ENCODE measurements at places on chromosomes 16 and 17.

- DNase-seq = no peak
Observed at GRCh38 chr16:61665512-61665911, 370.7 kb downstream of the CDH8 start.

GRCh38 chr16:47731252-47731651 lies 270.1 kb downstream of the PHKB start:
- DNase-seq = no peak

DNA sequence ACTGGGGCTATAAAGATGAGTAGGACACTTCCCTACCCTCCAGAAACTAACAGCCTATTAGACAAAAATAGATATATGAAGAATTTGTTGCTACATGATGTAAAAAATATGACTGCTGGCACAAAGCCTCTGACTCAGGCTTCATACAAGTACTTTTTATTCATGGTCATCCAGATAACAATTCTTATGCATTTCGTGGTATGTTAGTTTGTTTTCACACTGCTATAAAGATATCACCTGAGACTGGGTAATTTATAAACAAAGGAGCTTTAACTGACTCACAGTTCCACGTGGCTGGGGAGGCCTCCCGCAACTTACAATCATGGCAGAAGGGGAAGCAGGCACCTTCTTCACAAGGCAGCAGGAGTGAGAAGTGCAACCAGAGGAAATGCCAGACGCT lies 112.5 kb upstream of the HLF start:
- DNase-seq = no peak

GRCh38 chr17:42535155-42536047 lies 640 bp upstream of the NAGLU start:
- DNase-seq = no peak

DNA sequence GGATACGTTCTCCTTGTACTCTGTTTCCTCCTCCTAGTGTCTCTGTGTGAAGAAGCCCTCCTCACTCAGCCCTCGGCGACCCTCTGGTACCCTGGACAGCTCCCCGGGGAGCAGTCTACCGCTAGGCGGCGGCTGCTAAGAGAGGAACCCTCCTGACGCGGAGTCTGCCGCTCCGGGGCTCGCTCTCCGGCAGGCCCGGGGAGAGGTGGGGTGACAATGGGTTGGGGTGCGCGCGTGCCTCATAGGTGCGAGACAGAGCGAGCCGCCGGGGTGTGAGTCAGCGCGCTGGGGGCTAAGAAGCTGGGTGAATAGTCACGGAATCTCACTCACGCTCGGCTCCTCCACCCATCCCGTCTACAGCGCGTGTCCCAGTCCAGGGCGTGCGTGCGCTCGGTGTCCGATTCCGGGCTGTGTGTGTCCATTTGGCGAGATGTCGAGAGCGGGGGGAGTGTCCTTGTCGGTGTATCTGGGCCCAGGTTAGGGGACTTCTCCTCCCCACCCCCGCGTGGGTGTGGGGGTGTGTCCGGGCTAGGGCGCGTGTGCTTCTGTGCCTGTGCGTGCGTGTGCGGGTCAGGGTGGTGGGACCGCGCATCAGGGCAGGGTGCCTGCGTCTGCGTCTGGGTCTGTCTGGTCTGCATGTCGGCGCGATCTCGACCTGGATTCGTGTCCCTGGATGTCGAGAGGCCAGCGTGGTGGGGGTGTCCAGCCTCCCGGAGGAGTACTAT lies 577 bp upstream of the HS3ST2 start:
- no peak for DNase-seq

DNA sequence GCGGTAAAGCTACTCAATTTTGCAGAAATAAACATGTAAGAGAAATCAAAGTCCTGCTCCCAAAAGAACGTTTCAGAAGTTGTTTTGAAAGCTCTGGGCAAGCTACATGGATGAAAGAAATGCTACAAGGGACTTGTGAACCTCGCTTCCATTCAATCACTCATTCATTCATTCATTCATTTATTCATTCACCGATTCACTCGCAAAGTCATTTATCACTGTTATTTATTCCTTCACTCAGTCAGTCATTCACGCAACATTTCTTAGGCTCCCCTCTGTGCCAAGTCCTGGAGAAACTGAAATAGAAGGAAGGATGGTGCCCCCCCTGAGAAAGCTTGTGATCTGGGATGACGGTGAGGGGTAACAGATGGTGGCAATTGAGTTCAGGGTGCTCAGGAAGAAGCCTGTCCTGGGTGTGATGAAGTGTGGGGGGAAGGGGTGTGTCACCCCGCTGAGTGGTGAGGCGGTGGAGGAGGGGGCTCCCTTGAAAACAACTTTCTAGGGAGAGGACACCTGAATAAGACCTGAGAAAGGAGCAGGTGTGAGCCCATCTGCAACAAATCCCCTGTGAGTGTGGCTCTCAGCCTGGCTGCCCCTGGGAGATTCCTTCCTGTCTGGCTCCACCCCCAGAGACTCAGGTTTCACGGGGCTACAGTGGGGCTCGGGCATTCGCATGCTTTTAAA lies 36.3 kb upstream of the PRSS54 start:
- no peak for DNase-seq

DNA sequence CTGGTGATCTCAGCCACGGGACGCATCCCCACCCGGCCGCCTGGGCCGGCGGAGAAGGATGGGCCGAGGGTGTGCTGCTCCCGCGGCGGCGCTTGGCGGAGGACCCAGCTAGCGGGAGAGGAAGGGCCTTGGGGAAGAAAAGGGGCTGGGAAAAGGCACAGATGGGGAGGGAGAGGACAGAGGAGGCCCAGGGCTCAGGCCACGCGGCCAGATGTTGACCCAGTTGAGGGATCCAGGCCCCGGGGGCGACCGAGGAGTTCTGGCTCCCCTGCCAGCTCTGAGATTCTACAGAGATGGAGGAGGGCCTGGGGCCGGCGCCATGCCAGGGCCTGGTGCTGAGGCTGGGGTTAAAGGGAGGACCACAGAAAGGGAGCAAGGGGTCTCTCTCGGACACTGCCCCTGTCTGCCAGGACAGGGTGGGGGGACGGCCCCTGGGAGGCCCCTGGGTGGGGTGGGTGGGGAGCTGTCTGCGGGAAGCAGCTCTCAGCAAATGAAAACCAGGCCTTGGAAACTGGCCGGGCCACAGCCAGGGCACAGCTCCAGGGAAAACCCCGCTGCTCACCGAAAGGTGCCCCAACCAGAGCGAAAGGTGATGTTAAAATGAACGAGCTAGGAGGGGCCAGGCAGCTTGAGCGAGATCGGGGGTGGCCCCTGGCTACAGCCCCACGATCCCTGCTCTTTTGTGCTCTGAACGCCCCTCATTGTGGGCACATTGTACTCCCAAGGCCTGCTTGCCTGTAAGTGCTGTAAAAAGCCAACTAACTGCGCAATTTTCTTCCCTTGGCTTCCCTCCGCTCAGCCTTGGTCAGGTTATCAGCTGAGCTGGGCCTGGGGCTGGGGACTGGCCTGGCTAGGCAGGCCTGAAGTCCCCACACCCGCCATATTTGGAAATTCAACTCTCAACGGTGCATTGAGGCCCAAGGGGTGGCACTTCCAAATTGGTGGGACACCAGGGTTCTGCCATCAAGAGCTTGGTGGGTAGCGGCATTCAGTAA lies 191.4 kb downstream of the ZNF423 start:
- DNase-seq = no peak

GRCh38 chr17:72924196-72924595 lies 168.3 kb downstream of the SLC39A11 start:
- DNase-seq = no peak

GRCh38 chr17:36602030-36602748 lies 806 bp downstream of the MRM1 start:
- DNase-seq = no peak

DNA sequence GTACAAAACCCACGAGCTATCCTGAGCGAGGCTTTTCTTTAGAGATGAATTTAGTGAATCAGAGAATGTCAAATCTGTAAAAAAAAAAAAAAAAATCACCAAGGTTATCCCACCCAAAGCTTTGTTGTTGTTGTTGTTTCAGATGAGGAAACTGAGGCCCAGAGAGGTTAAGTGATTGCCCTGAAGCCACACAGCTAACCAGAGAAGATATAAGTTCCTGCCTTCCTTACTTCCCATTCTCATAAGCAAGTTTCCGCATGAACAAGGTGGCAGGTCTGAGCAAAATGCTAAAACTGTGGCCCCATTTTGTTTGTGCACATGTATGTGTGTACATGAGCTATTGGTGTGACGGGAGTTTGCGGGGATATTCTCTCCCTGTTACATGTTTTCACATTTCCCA lies 352.1 kb upstream of the ZFHX3 start:
- no peak for DNase-seq

GRCh38 chr17:18069101-18069500 lies 18.6 kb upstream of the DRG2 start:
- no peak for DNase-seq

DNA sequence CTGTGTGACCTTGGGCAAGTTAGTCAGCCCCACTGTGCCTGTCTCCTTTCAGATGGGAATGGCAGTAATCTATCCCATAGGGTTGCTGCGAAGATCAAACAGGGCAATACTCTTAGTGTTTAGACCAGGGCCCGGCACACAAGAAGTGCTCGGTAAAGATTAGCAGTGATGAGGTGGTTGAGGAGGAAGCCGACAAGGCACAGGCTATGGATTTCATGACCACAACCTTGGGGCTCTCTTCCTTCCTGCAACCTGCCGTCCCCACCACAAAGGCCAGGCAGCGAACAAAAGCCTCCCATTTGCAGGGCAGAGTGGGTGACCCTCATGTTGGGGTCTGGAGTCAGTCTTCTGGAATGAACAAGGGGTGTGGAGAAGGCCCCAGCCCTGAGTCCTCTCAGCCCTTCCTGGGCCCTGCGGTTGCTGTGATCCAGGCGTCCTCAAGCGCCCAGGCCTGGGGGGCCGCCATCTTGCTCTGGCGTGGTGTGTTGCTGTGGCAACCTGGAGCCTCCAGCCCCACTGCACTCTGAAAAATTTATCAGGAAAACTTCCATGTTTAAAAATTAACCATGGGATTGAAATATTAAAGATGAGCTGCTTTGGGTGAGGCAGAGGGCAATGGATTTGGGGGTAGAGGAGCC lies 9.8 kb downstream of the ADAM11 start:
- DNase-seq = no peak

DNA sequence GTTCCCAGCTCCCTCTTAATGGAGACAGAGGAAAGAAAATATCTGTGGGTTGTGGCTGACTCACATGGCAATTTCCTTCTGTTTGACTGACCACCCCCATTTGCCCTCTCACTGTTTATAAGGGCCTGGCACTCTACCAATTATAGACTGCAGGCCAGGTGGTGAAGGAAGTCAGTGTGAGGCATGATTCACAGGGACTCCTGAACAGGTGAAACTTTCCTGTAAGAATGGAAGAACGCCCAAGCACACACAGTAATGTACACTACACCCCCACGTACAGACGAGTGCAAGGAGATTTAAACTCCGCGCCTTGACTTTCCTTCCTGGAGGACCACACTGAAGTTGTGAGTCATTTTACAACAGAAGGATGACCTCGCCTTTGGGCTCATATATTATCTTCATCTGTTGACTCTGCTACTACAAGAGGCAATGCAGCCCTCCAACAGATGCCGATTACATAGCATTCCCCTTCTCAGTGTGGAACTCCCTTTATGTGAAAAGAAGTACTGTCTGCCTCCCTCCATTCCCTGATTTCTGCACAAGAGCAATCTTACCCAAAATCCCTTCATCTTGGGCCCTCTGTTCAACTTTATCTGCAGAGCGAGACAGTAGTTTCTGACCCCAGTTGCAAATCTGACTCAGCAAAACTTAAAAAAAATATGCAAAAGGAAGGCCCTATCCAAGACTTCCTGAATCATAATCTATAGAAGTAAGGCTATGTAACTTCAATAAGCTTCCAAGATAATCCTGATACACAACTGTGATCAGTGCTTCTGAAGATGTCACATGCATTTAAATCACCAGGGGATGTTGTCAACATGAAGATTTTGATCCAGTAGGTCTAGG lies 163.6 kb downstream of the SHISA6 start:
- no peak for DNase-seq

DNA sequence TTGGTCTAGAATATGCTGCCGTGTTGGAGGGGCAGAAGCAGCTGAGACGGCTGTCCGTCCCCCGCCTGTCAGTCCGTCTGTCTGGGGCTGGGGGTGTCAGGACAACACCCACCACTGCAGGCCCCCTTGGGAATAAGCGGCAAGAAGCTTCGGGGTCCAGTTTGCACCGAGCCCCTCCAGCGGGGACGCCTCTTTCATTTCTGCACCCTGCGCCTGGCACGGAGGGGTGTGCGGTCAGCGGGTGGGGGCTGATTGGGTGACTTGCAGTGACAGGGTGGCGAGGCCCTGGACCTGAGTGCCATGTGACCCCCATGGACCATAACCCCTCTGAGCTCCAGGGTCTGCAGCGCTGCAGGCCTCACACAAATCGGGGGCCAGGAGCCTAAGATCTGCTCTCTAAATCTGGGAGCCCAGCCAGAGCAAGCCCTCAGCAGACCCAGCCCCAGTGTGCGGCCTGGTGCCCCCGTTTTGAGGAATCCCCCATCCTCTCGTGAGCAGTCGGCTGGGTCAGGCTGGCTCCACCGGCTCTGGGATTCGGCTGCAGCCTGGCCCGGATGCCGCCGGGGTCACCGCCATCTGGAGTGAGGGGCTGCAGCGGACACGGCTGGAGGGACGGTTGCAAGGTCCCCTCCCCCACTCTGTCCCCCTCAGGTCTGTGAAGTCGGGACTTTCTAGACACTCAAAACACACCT lies 8.3 kb downstream of the CBFA2T3 start:
- DNase-seq = no peak

DNA sequence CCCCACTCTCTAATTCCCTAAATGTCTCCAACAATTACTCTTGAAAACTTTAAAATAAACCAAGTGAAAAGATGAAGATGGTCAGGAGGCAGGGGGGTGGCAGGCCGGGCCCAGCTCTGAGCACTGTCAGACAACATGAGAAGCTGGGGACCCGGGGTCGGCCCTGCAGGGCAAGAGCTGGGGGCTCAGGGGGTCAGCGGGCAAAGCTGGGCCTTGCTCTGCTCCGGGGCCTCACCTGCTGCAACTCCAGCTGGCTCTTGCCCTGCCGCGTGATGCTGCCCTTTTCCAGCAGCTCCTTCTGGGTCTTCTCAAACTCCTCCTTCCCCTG lies 14.8 kb downstream of the CTRB1 start:
- DNase-seq = no peak

- DNase-seq = no peak
Observed at GRCh38 chr16:82085011-82085779, 50.1 kb downstream of the HSD17B2 start.

DNA sequence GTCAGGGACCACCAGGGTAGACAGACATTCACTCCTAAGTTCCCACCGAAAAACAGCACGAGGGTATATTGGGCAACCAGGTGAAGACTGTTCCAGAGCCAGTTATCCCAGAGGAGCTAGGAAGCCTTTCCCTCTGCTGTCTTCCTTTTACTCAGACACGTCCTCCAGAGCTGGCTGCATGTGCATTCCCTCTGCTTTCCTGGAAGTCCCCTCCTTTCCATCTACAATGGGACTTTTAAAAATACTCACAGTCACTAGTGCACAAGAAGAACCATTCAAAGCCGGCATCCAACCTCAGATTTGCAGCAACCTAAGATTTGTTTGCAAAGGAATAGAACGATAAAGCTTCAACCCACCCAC lies 32.5 kb upstream of the CRISPLD2 start:
- DNase-seq = no peak

- no peak for DNase-seq
Observed at GRCh38 chr17:75338335-75338734, 49.1 kb upstream of the SLC25A19 start.

GRCh38 chr16:1019231-1020090 lies 37.9 kb downstream of the SOX8 start:
- no peak for DNase-seq

GRCh38 chr16:54942353-54942943 lies 11.8 kb downstream of the IRX5 start:
- DNase-seq = no peak

GRCh38 chr16:56057151-56057550 lies 134.1 kb upstream of the GNAO1 start:
- DNase-seq = no peak

Measured in immature natural killer cell (primary cell).